ENCODE measurements at places on chromosomes 3 and 15.
A peak's percentile ranks its signal among the peaks of the same experiment; 100 is the strongest.

DNA sequence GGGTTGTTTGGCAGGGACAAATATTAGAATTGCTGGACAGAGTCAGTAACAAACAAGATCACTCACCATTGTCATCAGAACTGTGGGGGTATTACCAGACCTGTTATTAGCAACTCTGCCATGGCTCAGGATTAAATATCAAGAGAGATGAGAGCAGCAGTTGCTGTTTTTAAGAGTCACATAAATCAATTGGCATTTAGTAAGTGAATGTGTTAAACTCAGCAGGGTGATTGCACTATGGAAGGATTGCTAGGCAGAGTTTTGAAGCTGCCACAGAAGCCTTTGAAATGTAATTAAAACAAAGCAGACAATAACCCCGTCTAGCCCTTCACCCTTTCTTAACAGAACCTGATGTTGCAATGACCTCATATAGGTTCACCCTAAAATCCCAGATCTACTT lies 238.8 kb downstream of the GAP43 start:
- no peak for DNase-seq

DNA sequence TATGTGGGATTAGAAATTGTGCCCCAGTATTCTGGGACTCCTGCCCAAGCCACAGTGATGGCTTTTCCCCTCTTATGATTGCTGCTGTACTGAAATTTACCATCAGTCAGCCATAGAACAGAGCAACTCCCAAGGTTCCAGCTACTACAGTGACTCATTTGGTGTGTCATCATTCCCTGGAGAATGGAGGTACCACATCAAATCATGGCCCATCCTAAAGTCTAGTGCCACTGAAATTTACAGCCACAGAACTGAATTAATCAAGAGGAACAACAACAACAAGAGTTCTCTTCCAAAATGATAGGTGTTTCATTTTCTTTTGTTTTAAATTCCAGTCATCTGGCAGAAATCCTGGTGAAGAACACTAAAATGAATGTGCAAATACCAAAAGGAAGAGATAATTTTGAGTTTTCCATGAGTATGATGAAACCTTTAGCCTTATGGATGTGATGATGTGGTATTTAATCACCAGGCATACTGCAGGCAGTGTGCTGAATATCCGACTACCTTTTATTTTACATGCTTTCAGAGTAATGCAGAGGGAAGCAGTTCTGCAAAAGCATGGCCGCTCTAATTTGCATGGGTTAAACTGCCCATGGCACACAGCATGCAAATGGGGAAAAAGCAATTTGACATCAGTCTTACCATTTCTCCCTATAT lies 75.6 kb upstream of the SLC2A2 start:
- no peak for DNase-seq

DNA sequence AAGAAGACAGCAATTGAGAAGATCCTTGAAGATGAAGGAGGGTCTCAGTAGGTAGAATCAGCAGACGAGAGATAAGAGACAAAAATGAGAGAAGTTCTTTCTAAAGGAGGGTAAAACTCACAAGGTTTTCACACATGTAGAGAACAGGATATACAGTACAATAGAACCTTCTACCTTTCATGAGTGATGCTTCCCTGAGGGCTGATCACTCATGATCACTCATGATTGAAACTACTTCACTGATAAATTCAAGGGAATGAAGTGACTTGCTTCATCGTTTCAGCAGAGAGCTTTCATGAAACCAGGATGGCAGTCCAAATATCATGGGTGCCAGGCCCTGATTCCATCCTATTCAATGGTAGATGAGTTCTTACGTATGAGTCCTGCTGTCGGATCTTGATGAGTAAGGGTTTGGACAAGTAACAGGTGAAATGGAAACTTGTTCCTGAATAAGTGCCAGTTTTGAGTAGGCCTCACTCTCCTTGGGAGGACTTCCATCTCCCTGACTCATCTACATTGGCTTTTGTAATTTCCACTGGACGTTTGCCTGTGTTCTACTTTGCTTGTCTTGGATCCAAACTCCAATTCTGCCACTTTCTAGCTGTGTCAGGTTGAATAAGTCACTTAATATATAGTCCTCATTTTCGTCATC lies 9.6 kb upstream of the CLDN16 start:
- DNase-seq = peak; percentile 48

- DNase-seq = no peak
These were observed 69.2 kb downstream of the GOLGA8B start for GRCh38 chr15:34514251-34514670.

- peak; percentile 95 for DNase-seq
These were observed at the start of gene ZBTB38 for GRCh38 chr3:141368062-141368924. Gene ZBTB38, plus strand, starts transcription at chr3:141368504. Its CDS starts 73,885 bp downstream, at chr3:141442389.

DNA sequence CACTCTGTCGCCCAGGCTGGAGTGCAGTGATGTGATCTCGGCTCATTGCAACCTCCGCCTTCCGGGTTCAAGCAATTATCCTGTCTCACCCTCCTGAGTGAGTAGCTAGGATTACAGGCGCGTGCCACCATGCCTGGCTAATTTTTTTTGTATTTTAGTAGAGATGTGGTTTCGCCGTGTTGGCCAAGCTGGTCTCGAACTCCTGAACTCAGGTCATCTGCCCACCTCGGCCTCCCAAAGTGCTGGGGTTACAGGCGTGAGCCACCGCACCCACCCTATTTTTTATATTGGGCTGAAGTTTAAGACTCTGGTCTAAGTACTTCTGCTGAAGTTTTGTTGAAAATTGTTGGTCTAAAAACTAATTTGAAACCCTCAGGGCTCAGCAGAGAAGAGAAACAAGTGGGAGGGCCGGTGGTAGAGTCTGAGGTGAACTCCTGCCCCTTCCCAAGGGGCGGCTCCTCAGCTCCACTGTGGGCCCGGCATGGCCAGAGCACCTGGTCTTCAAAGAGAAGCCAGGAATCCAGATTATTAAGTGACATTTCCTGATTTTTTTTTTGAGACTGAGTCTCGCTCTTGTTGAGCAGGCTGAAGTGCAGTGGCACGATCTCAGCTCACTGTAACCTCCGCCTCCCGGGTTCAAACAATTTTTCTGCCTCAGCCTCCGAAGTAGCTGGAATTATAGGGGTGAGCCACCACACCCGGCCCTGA lies 4.0 kb downstream of the HDAC11 start:
- DNase-seq = no peak

- DNase-seq = no peak
These were observed 283.9 kb downstream of the GRM7 start for GRCh38 chr3:7144697-7145308.

GRCh38 chr15:40743485-40743901 lies 11.6 kb downstream of the RMDN3 start:
- DNase-seq = no peak

GRCh38 chr3:149820183-149820582 lies 7.2 kb downstream of the RNF13 start:
- no peak for DNase-seq

DNA sequence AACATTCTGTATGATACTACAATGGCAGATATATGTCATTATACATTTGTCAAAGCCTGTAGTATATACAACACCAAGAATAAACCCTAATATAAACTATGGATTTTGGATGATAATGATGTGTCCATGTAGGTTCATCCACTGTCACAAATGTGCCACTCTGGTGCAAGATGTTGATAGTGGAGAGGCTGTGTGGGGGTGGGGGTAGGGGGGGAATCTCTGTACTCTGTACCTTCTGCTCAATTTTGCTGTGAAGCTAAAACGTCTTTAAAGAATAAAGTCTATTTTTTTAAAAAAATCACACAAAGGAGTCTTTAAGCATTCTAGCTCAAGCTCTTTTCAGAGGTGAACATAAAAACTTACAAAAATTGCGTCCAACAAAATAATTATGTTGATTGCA lies 88.2 kb upstream of the ABI3BP start:
- DNase-seq = no peak

DNA sequence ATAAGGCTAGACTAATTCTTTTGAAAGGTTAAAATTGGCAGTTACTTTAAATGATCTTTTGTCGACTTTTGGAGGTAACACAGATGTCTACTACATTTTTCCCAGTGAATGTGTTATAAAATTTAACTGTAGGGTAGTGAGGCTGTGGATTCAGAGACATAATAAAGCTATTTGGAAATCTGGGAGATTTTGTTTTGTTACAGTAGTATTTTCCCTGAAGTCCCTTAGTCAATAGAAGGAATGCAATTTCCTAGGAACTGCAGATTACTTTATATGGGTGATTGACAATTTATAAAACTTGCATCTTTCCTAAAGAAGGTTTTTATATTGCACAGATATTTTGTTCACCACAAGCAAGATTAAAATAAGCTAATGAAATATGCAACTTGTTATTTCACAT lies 96.9 kb downstream of the ALCAM start:
- DNase-seq = no peak

DNA sequence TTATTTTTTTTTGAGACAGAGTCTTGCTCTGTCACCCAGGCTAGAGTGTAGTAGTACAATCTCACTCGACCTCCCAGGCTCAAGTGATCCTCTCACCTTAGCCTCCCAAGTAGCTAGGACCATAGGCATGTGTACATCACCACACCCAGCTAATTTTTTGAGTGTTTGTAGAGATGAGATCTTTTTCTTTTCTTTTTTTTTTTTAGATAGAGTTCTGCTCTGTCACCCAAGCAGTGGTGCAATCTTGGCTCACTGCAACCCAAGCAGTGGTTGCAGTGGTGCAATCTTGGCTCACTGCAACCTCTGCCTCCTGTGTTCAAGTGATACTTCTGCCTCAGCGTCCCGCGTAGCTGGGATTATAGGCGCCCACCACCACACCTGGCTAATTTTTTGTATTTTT lies 5.2 kb downstream of the CEP97 start:
- DNase-seq = no peak

- peak; percentile 41 for DNase-seq
These were observed 497 bp downstream of the PARP16 start for GRCh38 chr15:65286069-65286703.

DNA sequence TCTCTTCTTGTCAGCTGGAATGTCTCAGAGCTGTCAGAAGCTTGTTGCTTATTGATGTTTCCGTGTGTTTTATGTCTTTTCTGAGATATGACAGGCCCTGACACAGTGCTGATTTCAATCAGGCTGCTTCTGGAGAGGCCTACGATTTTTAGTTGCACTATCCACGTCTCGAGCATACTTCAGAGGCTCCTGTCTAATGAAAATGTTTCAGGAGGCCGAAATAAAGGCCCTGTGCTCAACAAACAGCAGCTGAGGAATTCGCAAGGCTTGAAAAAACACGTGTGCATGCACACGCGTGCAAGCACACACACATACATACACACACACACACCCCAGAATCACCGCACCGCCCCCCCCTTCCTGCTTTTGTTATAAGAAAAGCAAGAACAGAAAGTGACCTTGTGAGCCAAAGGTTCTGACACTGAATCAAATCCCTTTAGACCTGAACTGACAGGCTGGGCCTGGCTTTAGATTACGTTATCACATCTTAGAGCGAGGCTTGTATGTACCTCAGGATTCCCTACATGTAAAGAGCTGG lies 296.6 kb downstream of the NR2F2 start:
- DNase-seq = no peak

DNA sequence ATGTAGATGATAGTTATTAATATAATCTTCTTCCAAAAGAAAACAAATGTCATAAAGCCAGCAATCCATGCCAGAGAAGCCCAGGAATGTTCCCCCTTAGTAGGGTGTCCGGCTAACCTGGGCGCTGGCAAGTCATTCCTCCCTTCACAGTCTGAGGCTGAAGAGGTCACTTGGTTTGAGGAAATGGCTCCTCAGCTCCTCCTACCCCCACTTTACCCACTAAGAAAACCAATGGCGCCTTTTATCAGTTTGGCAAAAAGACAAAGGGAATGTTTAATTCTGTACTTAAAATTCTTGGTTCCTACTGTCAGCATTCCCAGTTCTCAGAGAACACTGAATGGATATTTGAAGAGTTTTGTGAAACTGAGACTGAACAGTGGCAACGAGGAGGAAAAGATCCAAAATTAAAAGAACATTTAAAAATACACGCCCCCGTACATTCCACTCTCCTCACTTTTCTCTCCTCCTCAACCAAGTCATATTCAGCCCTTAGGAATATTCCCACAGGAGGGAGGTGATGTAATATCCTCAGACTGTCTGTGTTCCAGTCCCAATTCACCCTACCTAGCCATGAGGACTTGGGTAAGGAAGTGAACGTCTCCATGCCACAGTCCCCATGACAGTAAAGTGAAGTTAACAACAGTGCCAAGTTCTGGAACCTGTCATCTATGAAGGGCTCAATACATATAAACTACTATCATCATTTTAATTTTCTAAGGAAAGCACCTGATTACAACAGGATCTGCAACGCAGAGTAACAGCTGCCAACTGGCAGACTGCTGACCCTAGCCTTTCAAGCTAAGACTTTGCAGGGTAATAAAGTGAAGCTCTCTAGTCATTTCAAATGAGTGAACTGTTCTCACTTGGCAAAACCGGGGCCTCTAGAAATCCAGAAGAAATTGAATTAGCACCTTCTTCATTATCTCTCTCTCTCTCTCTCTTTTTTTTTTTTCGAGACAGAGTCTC lies 234.5 kb upstream of the ICE2 start:
- no peak for DNase-seq

- no peak for DNase-seq
These were observed 30.0 kb upstream of the FAM81A start for GRCh38 chr15:59407946-59408345.

DNA sequence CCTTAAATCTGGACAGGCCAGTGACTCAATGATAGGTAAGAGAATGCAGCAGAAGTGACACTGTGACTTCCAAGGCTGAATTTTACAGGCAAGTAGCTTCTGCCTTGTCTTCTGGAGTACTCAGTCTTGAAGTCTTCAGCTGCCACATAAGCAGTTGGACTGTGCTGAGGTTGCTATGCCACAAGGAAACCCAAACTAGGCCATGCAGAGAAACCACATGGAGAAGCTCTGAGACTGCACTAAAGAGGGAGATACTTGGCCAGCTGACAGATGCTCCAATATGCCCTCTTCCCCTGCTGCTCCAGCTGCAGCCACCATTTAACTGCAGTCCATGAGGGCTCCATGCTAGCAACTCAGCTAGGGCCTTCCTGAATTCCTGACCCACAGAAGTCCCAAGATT lies 119.4 kb upstream of the GADL1 start:
- no peak for DNase-seq

DNA sequence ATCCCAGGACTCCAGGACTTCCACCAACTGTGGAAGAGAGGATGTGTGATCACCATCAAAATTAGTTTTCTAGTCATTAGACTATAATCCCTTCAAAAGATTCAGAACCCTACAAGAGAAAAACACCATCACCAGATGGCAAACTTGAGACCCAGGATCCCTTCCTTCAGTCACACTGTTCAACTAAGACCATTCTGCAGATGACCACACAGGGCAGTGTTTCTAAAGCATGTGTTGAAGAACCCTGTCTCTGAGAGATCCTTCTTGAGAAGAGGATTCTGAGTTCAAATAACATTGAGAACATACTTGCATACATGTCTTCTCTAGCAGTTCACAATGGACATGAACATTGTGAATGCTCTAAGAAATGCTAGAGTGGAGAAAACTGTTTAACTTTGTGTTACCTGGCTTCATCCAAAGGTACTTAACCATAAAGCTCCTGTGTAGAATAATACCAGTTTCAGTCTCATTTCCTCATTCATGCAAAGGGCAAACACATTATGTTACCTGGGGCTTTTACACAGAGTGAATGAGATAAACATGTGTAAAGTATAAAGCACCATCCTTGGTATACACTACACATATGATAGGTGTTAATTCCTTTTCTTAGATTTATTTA lies 2.4 kb upstream of the ADGRG7 start:
- DNase-seq = no peak

GRCh38 chr3:197381371-197381770 lies 83.0 kb upstream of the DLG1 start:
- no peak for DNase-seq
